ENCODE measurements at places on chromosomes 12 and 14. TPM values are rescaled to one million over a fixed set of nuclear protein-coding genes. Genes with fewer than 3 reads are reported as not detected.
A peak's percentile ranks its signal among the peaks of the same experiment; 100 is the strongest.

DNA sequence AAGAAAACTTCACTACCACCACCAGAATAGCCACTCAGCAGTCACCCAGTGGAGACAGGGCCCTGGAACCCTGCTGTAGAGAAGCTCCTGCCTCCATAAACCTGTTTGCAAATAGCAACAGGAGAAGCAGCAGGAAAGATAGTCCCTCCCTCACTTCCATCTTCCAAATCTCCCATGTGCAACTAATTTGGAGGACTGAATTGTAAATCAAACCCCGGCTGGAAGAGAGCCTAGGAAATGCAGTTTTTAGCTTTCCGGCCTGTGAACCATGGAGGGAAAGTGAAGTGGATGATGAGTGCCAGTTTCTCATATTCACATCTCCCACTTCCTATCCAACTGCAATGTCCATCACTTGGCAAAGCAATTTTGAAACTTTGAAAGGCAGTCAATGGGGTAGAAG, 167.2 kb upstream of the FRMD6 start:
- no peak for DNase-seq

GRCh38 chr12:20415028-20415427, 46.7 kb downstream of the PDE3A start:
- no peak for DNase-seq

- no peak for DNase-seq
Measured at GRCh38 chr12:99005601-99006000, 360.5 kb downstream of the APAF1 start.

- peak; percentile 30 for DNase-seq
Measured at GRCh38 chr14:51507511-51507905, 144.2 kb upstream of the FRMD6 start.

- DNase-seq, result no peak
Measured at GRCh38 chr14:97846156-97846555, 1049.0 kb downstream of the VRK1 start.

The RGS6 gene
- 1.2 TPM for total RNA-seq

The SOAT2 gene
- not detected for total RNA-seq

The MRPL51 gene
- 138 TPM for total RNA-seq

Data from glutamatergic neuron (in vitro differentiated cells).